Sigmoid colon (tissue), 7 donors: ENCODE measurements at places on chromosomes 1 and 21.

- DNase-seq: no peak
Measured at GRCh38 chr1:7468248-7468647, 302.8 kb upstream of the VAMP3 start.

GRCh38 chr1:162223488-162223887, 153.2 kb downstream of the SPATA46 start:
- no peak for DNase-seq

GRCh38 chr1:155009221-155009711, 6.7 kb downstream of the ZBTB7B start:
- DNase-seq: no peak

GRCh38 chr21:18521204-18521603, 117.6 kb upstream of the TMPRSS15 start:
- no peak for DNase-seq

GRCh38 chr1:178702146-178702545, 22.9 kb upstream of the RALGPS2 start:
- DNase-seq: no peak

DNA sequence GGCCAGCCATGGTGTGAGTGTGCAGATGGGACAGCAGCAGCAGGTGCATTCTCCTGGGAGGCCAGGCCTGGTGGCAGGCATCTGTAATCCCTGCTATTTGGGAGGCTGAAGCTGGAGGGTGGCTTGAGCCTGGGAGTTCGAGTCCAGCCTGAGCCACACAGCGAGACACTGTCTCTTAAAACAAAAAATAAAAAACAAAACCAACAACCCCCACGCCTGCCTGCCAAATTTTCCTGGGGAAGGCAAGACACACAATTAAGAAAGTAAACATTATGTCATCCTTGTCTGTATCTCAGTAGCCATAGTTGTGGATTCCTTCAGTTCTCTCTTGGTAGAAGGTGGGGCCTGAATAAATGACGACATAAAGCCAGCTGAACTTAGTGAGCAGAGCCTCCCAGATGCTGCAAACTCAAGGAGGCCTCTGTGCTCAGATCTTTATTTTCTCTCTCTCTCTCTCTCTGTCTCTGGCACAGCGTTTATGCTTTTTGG, 57.6 kb upstream of the CD34 start:
- DNase-seq: no peak

DNA sequence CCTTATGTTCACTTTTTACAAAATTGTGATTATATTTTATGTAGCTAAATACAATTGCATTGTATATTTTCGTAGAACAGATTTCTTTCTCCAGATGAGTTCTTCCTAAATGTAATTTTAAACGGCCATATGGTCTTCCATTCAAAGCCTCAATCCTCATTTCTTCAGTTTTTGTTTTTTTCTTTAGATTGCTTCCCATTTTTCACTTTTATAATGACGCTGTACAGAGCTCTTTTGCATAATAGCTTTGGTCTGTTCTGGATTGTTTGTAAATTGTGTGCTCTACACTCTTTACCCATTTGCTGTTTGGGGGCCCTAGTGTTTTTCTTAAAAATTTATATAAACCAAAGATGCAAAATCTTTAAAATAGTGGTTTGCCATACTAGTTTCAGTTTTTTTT, 27.8 kb downstream of the AVPR1B start:
- no peak for DNase-seq

- no peak for DNase-seq
Measured at GRCh38 chr1:85224734-85225623, 24.2 kb upstream of the SYDE2 start.

- no peak for DNase-seq
Measured at GRCh38 chr21:28537371-28538079, 455.2 kb downstream of the LTN1 start.

DNA sequence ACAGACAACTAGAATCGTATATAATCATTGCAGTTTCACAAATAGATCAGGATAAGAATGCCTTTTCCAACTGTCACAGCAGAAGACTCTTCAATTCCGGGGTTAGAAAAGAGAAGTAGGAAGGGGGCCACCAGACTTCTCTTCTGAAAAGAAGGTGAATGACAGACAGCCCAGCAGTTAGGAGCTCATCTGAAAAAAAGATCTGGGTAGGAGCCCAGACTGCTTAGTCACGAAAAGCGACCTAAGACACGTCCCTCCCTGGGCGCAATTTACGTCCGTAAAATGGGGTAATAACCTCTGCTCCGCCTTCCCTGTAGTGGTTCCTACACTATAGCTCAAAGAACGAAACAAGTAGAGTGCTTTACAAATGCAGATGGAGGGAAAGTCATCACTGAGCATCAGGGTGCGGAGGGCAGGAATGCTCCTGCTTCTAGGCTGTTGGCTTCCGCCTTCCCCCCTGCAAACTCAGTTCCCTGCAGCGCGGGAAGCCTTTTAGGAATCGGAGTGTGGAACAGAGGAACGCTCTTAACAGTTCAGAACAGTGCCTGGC, 582 bp downstream of the ORC1 start:
- DNase-seq: no peak

GRCh38 chr21:15430577-15430976, 299.2 kb upstream of the USP25 start:
- DNase-seq: no peak

- peak; percentile 94 for DNase-seq
Measured at GRCh38 chr1:44808063-44808937, at the start of gene BTBD19. BTBD19 (plus strand) TSS chr1:44808523; CDS start chr1:44808821, 298 bp downstream.

GRCh38 chr1:36095760-36096405, 7.2 kb downstream of the ADPRS start:
- DNase-seq: no peak

DNA sequence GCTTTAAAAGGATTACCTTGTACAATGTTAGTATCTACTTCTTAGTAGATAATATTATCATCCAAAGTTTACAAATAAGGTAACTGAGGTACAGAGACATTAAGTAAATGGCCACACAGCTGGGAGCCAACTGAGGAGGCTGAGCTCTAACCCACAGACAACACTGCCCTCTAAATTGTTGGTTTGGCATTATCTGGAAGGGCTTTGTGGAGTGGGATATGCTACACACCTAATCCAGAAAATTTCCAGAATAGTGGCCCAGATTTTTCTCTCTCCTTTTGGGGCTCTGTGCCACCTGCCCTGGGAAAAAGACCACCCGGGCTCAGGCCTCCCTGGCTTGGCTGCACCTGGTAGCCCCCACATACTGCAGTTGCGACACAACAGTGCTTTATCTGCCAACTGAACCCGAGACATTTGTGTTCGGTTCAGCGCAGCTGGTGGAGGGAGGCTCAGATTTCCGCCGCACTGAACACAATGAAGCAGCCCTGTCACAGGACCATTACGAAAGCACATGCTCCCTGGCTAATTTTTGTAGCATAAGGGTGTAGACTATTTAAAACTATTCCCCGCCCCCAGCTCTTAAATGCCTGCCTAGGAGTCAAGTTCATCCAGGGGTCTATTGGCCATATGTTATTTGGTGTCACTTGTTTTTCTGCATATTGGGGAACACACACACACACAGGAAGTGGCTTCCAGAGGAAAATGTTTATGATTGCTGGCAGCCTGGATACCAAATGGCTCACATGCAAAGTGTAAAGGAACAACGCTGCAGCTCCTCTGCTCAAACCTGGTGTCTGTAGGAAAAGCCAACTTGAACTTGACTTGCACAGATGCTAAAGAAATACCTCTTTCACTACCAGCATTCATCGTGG, 92.3 kb upstream of the ESRRG start:
- no peak for DNase-seq

DNA sequence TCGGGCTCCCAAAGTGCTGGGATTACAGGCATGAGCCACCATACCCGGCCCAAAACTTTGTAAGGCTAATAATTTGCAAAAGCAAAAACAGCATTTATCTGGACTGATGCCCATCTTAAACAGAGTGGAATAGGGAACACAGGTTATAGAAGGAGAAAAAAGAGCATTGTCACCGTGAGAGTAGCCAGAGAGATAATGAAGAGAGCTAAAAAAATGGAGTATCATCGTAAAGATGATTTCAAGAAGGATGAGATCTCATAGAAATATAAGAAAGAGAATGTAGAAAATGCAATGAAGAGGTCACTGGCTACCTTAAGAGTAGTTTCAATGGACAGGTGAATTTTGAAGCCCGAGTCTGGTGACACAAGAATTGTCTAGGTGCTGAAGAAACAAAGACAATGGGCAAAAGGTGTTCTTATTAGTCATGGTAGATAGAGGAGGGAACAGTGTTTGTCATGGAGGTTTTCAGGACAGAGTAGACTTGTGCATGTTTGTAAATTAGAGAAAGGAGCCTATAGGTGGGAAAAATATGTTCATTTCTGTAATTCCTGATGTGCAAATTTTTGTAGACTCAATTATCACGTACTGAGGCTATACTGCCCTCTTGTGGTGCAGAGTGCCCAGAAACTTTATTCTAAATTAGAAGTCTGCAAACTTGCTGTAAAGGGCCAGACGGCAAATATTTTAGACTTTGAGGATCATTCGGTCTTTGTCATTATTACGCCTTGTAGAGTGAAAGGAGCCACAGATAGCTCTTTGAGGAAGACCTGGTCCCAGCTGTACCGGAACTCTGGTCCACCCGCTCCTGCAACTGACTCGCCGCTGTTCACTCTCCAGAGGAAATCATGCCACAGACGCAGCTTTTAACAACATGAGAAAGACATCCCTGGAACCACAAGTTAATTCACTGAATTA, 8.1 kb upstream of the TMEM183A start:
- no peak for DNase-seq

- DNase-seq: no peak
Measured at GRCh38 chr21:34110594-34111202, 37.3 kb downstream of the MRPS6 start.

GRCh38 chr1:25572708-25573590, 29.5 kb downstream of the LDLRAP1 start:
- DNase-seq: no peak

- DNase-seq: no peak
Measured at GRCh38 chr1:224252479-224252878, 69.4 kb downstream of the DEGS1 start.
